ENCODE measurements at places on chromosomes 11 and 22.

GRCh38 chr11:22753416-22753815 is 76.2 kb downstream of the SVIP start:
- DNase-seq = no peak

DNA sequence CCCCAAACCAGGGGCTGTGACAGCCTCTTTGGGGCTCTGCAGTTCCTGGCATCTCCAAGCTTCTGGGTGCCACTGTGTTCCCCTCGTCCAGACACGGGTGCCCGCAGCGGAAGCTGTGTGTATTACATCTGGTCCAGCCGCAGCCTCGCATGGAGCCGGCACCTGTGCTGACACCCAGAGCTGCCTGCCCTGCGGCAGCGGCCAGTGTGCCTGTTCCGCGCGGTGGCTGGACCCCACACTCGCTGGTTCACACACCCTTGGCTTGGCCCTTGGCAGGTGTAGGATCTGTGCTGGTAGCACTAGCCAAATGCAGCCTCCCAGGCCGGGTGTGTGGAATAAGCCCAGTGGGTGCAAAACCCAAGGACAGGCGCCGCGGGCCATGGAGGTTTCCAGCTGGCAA is 24.5 kb upstream of the RNASEH2C start:
- DNase-seq = no peak

- DNase-seq = no peak
Measured at GRCh38 chr11:44759743-44760476, 33.1 kb downstream of the TSPAN18 start.

- DNase-seq = no peak
Measured at GRCh38 chr22:42881982-42882656, 25.0 kb upstream of the ARFGAP3 start.

DNA sequence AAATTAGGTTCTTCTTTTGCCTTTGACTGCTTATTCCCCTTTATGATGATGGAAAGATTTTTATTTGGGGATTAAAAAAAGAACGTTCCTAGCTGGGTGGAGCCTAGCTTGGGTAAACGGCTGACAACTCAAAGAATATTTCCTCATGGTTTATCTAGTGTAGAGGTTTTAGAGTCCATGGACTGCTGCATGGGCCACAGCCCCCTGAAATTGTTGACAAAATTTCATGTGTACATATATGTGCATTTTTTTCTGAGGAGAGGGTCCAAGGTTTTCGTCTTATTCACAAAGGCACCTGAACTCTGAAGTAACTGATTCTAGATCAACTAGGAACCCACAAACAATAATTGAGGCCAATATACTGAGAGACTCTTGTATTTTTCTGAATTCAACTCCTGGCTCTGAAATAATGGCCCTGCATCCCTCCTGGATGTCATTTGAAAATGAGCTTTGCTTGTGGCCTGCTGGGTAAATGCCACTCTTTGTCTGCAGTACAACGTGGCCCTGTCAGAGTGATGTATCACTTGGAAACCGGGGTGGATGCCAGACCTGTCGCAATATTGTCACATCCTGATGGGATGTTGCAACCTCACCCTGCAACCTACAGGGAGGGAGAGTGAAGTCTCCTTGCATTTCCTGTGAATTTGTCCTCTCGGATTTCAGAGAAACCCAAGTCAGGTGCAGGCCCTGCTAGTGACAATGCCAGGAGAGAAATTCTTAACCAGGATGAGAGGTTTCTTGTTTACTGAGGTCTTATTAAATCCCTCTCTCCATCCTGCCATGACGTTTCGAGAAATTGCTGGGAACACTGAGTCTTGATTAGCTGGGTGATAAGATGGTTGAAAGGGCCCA is 33.8 kb downstream of the EHF start:
- DNase-seq = peak; percentile 93

DNA sequence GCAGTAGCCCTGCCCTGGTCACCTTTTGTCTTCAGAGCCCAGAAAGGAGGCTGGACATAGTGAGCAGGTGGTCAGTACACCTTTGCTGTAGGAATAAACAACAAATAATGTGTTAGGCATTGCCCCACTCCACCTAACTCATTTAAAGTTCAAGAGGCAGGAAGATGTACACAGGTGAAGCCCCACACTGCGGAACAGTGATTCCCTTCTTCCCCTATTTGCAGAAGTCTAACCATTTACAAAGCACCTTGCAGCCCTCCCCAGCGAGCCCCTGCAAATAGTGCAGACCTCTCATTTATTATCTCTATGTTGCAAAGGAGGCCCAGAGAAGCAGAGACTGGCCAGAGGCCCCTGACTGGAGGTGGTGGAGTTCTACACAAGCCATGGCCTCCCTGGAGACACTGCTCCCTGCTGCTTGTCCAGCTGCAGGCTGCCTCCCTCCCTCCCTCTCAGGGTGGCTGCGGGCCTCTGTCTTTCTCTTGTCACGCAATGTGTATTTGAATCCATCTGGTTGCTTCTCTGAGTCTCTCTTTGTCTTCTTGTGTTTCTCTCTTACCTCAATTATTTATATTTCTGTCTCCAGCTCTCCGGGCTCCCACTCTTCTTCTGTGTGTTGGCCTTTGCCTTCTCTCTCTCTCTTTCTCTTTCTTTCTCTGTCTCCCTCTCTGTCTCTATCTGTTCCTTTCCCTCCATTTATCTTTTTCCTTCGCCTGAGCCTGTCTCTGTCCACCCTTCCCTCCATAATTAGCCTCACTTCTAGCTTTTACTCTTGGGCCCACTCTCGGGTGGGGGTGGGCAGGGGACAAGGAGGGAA is 59.1 kb upstream of the PRDM11 start:
- DNase-seq = peak; percentile 83

- no peak for DNase-seq
Measured at GRCh38 chr22:20738394-20739089, 35.4 kb upstream of the SERPIND1 start.

DNA sequence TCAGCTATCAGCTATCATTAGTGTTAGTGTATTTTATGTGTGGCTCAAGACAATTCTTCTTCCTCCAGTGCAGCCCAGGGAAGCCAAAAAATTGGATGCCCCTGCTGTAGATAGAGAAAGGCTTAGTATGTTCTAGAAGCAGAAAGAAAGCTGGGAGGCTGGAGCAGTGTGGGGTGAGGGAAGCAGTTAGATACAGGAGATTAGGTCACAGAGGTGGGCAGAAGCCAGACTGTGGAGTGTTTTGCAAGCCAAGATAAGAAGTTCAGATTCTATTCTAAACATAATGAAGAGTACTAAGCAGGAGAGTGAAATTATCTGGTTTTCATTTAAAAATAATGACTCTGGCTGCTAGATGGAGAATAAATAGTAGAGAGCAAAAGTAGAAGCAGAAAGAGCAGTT is 381.7 kb downstream of the DCDC1 start:
- no peak for DNase-seq
